ENCODE measurements at places on chromosomes 4 and X.

GRCh38 chrX:44908153-44908552, 35.2 kb downstream of the KDM6A start:
- no peak for DNase-seq

DNA sequence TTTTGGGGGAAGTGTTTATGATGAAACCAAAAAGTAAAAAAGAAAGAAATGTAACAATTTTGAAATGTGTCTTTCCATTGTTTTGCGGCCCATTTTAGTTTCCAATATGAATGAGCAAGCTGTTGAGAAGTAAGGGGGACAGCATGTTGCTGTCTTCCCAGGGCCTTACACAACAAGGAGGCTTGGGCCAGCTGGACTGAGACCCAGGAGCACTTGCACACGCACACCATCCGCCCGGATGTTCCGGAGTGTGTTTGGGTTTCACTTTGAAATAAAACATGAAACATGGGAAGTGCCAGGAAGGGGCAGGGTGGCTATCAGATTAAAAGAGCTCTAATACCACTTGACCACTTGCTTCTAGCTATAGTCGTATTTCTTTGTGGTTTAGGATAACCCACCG, 144.4 kb downstream of the NHS start:
- DNase-seq: no peak

- no peak for DNase-seq
Measured at GRCh38 chr4:15197005-15197404, 194.7 kb downstream of the CPEB2 start.

DNA sequence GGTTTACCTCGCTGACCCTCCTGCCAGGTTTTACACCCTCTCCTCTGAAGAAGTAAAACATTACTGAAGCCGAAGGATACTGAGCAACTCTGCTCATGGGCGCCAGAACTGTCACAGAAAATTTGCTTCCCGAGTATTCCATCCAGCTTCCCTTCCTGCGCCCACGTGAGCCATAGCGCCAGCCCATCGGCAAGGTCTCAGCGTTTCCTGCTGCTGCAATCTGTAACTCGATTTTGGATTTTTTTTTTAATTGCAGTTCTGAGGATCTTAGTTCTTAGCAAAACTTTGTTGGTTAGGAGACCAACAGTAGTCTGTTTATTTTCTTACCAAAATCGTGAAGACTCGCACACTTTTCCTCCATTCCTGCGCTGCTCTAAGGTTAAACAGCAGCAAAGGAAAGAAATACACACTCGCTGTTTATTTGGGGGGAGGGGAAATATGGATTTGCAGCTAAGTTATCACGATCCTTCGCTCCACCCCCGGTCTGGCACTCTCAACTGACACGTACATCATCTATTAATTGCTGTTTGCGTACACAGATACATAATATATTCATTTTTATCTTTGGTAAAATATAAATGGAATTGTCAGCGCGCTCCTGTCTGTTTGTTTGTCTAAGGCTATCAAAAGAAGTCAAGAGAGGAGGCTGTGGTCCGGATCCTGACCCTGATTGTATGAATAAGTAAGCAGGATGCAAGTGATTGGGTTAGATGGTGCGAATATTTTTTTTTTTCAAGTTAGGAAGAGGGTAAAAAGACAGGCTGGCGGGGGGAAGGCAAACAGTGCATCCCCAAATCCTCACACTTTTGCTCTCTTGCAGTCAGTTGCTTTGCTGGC, at the start of gene TLL1:
TSS of gene TLL1 (plus strand) at position 777 of the 837 bp plus-strand sequence. CDS start 668 bp downstream, outside the sequence.
- DNase-seq: no peak

DNA sequence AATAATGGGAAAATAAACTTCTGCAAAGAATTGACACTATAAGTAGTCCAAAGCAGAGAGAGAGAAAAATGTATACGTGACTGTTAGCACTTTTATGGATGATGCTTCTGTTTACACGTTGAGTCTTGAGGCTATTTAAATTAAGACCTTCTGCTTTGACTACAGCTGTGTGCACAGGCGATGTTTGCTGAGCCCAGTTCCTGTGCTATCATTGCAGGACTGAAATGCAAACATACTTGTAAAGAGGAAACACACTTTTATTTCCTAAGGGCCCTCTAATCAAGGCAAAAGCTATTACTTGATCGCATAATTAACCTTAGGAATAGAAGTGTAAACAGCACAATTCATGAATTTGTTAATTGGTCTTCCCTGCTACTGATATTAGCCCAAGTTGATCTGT, 226.9 kb downstream of the FBXW7 start:
- DNase-seq: no peak

DNA sequence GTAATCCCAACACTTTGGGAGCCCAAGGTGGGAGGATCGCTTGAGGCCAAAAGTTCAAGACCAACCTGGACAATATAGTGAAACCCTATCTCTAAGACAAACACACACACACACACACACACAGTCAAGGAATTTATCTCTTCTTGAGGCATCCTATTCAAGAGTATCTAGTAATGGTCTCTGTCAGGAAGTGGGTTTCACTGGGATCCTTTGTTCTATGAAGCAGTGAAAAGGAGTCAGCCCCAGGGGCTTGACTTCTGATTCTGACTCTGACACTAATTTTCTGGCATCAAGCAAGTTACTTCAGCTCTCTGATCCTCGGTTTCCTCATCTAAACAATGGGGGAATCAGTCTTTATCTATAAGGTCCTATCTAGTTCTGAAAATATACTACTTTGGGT, 34.8 kb downstream of the UTP14A start:
- DNase-seq: no peak

GRCh38 chrX:11944501-11944900, 186.5 kb downstream of the MSL3 start:
- DNase-seq: no peak

DNA sequence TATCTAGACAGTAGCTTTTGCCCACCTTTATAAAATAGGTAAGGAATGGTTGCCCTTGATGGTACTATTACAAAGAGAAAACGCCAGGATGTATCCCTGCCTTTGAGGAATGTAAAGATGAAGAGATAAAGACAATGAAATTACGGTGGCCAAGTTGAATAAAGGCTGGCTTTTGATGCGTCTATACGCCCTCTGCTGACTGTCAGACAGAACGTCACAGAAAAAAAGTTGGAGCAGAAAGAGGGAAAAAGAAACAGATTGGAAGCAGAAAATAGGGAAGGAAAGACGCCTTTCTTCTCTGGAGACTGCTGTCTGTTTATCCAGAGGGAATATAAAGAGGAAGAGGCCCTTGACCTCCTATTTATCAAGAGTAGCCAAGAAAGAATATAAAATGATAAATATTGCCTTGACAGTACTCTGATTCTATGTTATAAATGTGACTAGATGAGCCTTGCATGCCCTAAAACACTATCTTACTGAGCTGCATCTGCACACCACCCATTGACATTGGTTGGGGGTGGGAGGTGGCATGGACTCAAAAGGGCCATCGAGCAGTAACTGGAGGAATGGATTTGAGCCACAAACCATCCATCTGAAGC, 30.6 kb downstream of the PCDH19 start:
- DNase-seq: peak; percentile 24

DNA sequence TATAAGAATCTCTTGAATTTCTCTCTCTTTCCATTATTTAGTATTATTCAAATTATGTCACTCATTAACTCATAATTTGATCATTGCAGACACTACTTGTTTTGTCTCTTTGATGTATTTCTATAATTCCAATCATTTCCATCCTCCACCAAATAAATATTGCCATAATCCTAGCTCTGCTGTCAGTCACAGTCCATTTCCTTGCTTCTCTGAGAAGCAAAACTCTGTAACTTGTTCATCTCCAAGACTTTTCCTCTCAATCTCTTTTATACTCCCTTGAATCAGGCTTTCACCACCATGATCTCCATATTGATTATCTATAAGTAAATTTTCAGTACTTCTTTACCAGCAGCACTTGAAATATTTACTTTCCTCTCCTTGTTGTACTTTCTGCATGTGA, 135.9 kb downstream of the SCLT1 start:
- DNase-seq: no peak

DNA sequence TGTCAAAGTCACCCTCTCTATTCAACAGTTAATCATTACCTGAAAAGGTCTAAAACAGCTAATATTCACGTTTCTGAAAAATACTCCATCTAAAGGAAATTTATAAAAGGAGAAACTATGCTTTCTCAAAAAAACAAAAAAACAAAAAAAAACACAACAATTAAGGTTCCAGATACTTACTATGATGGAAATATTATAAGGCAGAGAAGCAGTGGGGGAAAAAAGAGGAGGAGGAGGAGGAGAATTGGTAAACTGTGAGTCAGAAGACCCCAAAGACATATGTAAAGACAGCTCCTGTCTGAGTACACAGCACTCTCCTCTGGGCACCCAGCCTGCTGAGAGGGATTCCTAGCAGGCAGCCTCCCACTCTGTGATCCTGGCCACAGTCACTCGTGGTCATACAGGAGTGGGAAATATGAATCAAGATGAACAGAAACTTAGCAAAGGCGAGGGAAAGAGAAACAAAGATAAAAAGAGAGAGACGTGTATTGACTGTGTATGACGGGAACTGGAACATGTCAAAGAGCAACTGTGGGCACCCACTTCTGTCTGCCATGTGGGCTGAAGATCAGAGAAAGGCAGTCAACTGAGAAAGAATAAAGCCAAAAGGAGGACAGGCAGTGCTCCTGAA, 12.5 kb downstream of the KLHL15 start:
- DNase-seq: no peak

DNA sequence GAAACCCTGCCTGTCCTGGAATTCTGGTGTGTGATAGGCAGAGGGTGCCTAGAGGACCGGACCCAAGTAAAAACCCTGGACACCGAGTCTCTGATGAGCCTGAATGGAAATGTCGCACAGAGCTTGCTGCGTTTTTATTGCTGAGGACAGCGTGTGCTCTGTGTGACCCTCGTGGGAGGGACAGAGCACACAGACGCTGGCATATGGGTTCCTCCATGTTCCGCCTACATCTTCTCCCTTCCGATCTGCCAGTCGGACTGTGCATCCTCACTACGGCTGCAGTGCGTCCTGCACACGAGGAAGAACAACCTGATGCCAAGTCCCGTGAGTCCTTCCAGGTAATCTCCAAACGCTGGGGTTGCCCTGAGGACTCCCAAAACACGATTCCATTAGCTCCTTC, 68.3 kb downstream of the AFAP1 start:
- no peak for DNase-seq

DNA sequence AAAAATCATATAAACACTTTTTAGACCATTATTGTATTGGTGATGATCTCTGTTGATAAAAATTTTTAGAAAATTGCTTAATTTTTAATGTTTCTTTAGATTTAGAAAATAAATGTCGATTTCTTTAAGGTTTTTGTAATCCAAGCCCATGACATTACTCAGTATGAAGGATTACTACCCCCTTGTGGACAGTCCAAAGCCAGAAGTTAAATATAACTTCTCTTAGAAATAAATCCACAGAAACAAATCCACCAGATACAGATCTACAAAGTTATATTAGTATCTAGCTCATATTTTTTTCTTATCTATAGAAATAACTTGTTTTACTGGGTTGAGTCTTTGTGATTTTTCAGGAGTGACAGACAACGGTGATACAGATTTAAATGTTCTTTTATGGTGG, 18.9 kb downstream of the TIFA start:
- no peak for DNase-seq

- DNase-seq: no peak
Measured at GRCh38 chrX:153634236-153634635, 12.8 kb upstream of the DUSP9 start.

GRCh38 chrX:149208307-149208706, 296.8 kb downstream of the IDS start:
- DNase-seq: no peak

DNA sequence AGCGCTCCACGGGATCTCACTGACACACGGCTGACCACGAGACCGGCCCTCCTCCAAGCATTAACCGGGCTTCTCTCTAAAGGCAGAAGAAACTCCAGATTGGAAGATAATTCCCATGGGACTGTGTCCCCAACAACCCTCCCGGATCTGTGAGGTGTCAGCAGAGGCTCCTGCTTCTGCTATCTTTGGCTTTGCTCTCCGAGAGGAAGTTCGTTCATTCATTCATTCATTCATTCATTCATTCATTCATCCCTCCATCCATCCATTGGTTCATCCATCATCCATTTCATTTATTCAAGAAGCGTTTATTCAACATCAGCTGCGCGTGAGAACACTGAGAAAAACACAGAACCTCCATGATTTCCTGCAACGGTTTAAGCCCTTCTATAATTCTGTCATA, 11.5 kb downstream of the ADRA2C start:
- DNase-seq: peak; percentile 39

GRCh38 chr4:11765849-11766453, 337.3 kb upstream of the HS3ST1 start:
- DNase-seq: no peak

GRCh38 chr4:48986654-48987164, 634 bp downstream of the CWH43 start:
- no peak for DNase-seq

DNA sequence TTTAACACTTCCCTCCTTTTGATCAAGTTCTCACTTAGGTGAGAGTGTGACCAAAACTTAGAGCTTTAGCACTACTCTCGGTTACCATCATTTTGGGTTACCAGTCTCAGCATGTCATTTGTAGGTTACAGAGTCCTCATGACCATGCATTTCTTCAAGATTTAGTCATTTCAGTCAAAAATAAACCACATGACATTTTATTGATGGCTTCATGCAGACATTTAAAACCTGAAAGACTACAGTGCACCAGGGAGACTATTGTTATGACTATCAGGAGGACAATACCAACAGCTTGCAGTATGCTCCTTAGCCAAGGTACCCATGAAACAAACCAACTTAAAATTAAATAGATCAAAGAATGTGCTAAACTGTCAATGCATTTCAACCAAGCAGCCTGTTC, 498.1 kb upstream of the FSTL5 start:
- DNase-seq: no peak

- no peak for DNase-seq
Measured at GRCh38 chrX:19629541-19629940, 114.2 kb upstream of the MAP3K15 start.

- no peak for DNase-seq
Measured at GRCh38 chrX:133745349-133745748, 240.0 kb downstream of the GPC3 start.

GRCh38 chr4:8245884-8246833, 23.4 kb upstream of the HTRA3 start:
- DNase-seq: no peak

DNA sequence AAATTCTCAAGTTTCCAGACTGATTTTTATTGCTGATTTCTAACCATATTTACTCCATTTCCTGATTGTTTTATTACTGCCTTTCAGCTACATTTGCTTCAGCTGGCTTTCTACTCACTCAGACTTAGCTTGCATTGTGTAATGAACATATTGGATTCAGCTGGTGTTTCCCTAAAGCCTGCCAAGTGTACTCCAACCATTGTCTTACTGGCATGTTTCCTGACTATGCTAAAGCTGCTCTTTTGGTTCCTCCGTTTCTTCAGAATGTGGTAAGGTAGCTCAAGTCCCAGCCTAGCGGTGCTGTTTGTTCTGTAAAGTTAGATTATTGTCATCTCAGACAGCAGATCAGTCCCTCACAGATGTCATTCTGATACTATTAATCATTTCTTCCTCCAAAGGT, 53.1 kb upstream of the GLRA2 start:
- no peak for DNase-seq

All from left lung (tissue), 14 donors.